NCI-H69 (cell line): ENCODE measurements at places on chromosomes 4 and X.

DNA sequence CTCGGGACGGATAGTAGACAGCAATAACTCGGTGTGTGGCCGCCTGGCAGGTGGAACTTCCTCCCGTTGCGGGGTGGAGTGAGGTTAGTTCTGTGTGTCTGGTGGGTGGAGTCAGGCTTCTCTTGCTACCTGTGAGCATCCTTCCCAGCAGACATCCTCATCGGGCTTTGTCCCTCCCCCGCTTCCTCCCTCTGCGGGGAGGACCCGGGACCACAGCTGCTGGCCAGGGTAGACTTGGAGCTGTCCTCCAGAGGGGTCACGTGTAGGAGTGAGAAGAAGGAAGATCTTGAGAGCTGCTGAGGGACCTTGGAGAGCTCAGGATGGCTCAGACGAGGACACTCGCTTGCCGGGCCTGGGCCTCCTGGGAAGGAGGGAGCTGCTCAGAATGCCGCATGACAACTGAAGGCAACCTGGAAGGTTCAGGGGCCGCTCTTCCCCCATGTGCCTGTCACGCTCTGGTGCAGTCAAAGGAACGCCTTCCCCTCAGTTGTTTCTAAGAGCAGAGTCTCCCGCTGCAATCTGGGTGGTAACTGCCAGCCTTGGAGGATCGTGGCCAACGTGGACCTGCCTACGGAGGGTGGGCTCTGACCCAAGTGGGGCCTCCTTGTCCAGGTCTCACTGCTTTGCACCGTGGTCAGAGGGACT, 5.7 kb upstream of the MSANTD1 start:
- DNase-seq, result peak; percentile 29

GRCh38 chr4:186949847-186950246, 226.2 kb upstream of the FAT1 start:
- no peak for DNase-seq

DNA sequence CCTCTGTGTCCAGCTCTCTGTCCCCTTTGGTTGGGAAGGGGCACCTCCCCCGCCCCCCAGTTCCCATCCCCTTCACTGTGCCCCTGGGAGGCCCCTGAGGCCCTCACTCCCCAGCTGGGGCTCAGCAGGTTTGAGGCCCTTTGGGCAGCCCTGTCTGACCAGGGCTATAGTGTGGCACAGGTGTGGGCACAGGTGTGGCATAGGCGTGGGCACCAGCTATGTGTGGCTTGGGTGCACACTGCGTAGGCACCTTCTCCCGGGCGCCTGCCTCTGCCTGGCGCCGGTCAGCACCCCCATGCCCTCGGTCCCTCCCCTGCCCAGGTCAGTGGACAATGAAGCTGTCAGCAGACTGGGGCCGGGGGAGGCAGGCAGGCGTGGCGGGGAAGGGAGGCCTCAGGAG, 7.5 kb upstream of the FGFR3 start:
- no peak for DNase-seq

DNA sequence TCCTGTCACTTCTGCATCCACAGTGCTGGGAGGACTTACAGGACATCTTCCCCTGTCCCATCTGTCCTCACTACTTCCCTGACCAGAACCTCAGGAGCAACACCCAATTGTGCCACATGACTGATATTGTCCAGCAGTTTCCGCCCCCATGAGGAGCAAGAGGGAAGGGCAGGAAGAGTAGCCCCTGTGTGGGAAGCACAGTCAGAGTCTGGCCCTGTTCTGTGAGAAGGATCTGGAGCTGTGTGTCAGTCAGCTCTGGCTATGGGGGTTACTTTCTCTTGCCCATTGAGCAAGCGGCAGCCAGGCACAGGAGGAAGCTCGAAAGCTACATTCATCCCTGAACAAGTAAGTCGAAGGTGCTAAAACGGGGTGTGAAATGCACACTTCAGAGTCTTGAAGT, 14.8 kb upstream of the TRIM60 start:
- DNase-seq, result peak; percentile 11

- DNase-seq, result no peak
Observed at GRCh38 chr4:112057470-112057869, 87.8 kb upstream of the FAM241A start.

DNA sequence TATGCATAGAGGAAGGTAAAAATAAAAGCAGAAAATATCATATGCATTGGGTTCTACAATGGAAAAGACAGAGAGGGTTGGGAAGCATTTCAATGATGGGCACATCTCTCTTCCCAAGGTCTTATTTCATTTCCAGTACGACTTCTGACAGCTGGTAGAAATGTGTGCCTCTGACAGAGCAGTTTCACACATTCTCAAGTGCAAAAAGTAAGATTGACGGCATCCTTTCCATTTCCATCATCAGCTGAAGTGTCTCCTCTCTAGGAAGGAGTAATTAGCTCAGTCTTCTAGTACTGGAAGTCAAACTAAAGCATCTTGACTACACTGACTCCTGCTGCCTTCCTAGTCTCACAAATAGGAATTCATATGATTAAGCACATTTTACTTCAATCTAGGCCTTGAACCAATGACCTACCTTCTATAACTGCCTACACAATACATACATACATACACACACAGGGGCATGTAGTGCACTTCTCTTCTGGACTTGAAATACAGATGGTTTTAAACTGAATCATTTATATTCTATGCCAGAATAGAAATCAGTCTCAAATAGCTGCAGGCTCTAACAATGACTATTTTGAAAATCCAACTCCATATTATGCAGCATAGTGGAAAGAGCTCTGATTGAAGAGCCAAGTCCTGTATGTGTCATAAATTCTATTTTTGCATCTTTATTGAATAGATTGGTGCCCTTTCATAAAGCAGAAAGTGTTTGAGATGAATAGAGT, 473.4 kb downstream of the INPP4B start:
- no peak for DNase-seq

DNA sequence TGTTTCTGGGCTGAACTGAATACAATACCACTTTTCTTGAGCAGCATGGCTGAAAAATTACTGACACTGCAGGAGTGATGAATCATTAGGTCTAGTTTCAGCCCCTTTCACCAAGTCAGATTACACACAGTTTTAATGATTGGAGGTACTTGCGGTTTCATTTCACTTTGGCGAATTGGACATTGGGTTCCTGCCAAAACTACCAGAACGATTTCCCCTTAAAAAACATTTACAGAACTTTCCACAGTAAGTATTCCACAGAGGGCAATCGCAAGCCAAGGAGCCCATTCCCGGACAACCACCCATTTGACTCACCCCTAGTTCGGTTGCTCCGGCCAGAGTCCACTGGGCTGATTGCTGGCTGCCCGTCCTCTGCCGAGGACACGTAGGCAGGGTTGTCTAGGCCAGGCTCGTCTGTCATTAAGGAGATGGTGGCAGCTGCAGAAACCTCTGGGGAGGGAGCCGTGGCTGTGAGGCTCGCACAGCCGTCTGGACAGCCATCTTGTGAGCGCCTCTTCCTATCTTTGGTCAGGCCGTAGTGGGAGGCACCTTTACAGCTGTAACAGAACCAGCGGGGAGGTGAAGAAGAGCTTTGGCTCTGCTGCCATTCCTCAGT, 83.5 kb downstream of the LNX1 start:
- DNase-seq, result peak; percentile 1

GRCh38 chrX:25600776-25601175, 537.4 kb upstream of the MAGEB18 start:
- no peak for DNase-seq

- DNase-seq, result no peak
Observed at GRCh38 chr4:27062256-27062655, 201.6 kb downstream of the STIM2 start.

DNA sequence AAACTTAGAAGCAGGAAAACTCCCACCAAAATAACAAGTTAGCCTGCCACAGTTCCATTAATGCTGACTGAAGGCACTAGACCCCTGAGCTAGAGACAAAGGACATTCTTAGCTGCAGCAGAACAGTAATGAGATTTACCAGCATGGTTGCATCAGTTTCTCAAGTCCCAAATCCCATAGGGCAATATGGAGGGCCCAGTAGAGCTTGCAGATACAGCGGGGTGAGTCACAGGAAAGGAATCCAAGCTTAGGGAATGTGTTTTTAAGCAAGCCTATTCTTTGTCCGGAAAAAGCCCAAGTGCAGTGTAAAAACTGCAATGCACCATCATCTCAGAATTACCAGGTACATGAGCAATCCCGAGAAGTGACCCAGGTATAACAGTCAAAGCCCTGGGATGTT, 51.3 kb upstream of the EXOC1L start:
- no peak for DNase-seq

DNA sequence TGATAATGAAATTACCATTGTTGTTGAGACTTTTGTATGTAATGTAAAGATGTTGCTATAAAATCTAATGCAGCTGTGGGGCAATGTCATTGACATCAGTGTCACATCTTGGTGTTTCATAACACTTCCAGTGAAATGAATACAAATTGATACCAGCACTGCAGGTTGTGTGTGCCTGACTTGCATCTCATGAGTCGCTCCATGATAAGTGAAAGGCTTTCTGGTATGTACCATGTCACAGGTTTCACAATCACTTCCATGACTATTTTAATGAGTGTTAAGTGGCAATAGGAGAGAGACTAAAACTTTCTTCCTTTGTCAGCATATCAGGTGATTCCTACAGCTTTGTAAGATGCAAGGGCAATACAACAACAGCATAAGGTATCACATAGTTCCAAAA, 94.4 kb downstream of the ABCB7 start:
- no peak for DNase-seq

- DNase-seq, result no peak
Observed at GRCh38 chrX:64206556-64207162, 1.2 kb upstream of the AMER1 start.
